ENCODE measurements at places on chromosomes 3 and 15. TPM values are rescaled to one million over a fixed set of nuclear protein-coding genes. Genes with fewer than 3 reads are reported as not detected.
A peak's percentile ranks its signal among the peaks of the same experiment; 100 is the strongest.

Gene PLXNA1
- total RNA-seq = 13.6 TPM

Gene TMEM212
- not detected for total RNA-seq

Gene FOXB1
- not detected for total RNA-seq

Gene ABCC5
- 8.4 TPM for total RNA-seq

Gene ERICH6
- not detected for total RNA-seq

DNA sequence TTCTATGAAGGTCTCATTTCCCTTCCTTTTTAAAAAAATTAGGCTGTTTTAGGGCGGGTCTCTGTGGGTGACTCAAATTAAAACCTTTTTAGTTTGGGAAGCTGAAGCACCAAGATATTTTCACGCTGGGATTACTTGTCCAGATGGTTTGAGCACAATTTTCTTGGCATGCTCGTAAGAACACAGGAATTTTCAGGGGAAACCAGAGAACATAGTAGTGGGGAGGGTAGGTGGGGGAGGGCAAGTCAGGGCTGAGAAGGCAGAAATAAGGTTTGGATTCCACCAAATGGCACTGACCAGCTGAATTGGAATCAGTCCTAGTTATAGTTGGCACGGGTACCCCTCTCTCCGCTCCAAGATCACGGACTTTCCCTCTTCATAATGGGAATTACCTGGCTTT is 97.3 kb upstream of the LRIG1 start:
- peak; percentile 76 for DNase-seq

DNA sequence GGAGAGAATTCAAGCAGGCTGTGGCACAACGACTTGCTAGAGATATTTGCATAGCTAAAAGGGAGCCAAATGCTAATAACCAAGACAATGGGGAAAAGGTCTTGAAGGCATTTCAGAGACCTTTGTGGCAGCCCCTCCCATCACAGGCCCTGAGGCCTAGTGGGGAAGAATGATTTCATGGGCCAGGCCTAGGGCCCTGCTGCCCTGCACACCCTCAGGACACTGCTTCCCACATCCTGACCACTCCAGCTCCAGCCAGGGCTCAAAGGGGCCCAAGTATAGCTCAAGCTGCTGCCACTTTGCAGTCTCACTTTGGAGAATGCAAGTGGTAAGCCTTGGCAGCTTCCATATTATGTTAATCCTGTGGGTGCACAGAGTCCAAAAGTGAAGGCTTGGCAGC is 21.5 kb upstream of the PTPN23 start:
- DNase-seq = no peak

DNA sequence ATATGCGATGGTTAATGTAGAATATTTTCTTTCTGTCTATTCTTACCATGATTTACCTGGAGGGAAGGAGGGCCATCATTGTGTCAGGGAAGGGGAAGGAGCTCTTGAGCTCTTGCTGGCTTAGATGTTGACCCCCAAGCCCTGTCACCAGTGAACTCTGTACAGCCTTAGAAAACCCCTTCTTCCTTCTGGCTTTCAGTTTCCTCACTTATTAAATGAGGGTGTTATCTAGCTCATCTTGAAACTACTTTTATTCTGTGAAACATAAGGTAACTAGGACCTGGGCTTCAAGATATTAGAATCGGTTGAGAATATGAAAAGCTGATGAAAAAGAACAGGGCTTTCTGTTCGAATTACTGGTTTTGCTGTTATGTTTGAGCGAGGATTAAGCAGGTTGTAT is 25.1 kb upstream of the UTS2B start:
- no peak for DNase-seq

DNA sequence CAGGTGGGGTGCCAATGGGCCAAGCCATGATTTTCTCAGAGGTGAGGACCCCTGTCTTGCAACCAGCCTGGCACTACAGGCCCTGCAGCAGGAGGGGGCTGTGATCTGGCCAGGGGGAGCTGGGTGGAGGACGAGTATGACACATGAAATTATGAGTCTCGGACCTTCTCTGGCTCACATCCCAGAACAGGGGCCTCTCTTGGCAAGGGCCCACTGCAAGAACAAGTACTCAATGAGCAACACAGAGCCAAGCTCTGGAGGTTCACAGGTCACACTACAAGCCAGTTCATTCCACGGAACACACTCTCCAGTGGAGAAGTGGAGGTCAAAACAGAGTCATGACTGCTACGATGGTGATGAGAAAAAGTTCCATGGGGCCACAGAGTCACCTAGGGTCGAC is 28.3 kb downstream of the CCDC32 start:
- DNase-seq = peak; percentile 81

Data from IMR-90 (cell line).